ENCODE measurements at places on chromosomes 5 and 9. TPM values are rescaled to one million over a fixed set of nuclear protein-coding genes. Genes with fewer than 3 reads are reported as not detected.
A peak's percentile ranks its signal among the peaks of the same experiment; 100 is the strongest.

The NEURL1B gene
- 0.11 TPM for total RNA-seq

DNA sequence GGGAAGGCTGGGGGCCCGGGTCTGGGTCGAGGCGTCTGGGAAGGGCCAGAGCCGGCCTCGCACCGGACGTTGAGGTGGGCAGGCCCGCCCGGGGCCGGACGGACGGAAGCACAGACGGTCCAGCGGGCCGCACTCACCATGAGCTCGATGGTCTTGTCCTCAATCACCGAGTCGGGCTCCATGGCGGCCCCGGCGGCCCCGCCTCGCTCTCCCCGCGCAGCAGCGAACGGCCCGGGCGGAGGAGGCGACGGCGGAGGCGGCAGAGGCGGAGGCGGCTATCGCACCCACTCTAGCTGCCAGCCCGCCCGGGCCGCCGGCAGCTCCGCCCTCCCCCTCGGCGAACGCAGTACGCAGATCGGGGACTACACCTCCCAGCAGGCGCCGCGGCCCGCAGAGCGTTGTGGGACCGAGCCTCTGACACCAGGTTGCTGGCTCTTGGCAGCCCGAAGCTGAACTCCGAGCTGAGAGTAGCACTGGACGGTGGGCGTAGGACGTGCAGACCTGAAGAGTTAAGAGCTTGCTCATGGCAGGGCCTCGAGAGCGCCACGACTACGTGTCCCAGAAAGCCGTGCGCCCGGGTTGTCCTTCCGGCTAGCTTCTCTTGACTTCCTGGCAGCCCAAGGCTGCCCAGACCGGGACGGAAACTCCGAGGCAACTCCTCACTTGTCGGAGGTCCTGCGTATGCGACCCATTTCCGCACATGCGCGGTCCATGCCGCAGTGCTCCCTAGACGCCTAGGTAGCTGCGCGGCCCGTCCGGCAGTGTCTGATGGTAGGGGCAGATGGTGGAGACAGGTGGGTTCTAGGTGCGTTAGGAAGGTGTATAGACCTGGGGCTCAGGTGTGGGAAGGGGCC, at the start of gene FBXW11:
TSS of gene FBXW11 (minus strand) at position 318 of the 854 bp plus-strand sequence. CDS start at position 182, 136 bp downstream.
- peak; percentile 94 for DNase-seq

GRCh38 chr5:80705801-80706200, 51.0 kb upstream of the DHFR start:
- no peak for DNase-seq

- no peak for DNase-seq
These were observed 38.4 kb upstream of the BARHL1 start for GRCh38 chr9:132543960-132544359.

GRCh38 chr5:109920736-109921135, 231.0 kb downstream of the MAN2A1 start:
- DNase-seq = no peak

The PPP2R2B gene
- not detected for total RNA-seq

Measured in HepG2 (cell line).